ENCODE measurements at places on chromosomes 5 and 9.

- peak; percentile 88 for DNase-seq
Observed at GRCh38 chr9:35367451-35367850, 122.5 kb upstream of the RUSC2 start.

DNA sequence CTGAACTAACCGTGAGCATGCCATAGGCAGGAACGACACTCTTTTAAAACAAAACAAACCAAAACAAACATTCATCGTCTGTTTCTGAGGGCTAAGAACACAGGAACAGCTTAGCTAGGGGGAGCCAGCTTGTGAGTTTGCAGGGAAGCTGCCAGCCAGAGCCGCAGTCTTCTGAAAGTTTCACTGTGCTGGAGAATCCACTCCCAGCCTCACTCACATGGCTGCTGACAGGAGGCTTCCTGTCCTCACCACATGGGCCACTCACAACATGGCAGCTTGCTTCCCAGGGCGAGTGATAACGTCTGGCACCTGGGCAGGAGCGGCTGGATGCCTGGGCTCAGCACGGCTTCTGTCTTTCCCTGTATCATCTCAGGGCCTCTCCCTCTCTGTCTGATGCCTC, 275.2 kb downstream of the MSX2 start:
- no peak for DNase-seq

GRCh38 chr5:171315386-171315891, 6.4 kb downstream of the TLX3 start:
- DNase-seq = no peak

GRCh38 chr5:121503111-121503840, 348.4 kb upstream of the FTMT start:
- no peak for DNase-seq

- DNase-seq = no peak
Observed at GRCh38 chr5:78273436-78273835, 21.1 kb downstream of the AP3B1 start.

DNA sequence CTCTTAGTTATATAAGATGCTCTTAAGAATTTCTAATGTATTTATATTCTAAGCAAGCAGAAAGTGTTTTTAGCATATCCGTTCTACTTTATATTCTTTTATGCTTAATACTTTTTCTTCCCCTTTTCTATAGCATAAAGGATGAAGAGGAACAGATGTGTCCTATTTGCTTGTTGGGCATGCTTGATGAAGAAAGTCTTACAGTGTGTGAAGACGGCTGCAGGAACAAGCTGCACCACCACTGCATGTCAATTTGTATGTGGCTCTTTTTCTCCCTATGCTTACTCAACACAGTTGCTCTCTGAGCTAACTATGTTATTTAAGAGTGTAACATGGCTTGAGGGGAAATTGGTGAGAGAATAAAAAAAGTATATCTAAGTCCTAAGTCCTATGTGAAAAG, 37.6 kb upstream of the SETD9 start:
- DNase-seq = no peak

- no peak for DNase-seq
Observed at GRCh38 chr9:84301851-84302250, 38.7 kb downstream of the SLC28A3 start.

DNA sequence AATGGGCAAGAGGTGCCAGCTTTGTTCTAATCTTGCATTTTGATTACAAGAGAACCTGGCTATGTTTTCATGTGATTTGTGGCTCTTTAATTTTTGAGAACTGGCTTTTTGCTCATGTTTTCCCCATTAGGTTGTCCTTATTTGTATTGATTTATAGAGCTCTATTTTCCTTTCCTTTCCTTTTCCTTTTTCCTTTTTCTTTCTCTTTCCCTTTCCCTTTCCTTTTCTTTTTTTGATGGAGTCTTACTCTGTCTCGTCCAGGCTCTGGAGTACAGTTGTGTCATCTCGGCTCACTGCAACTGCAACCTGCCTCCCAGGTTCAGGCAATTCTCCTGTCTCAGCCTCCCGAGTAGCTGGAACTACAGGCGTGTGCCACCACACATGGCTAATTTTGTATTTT, 55.5 kb downstream of the GPBP1 start:
- no peak for DNase-seq

GRCh38 chr5:22910523-22910922, 57.4 kb upstream of the CDH12 start:
- DNase-seq = no peak

DNA sequence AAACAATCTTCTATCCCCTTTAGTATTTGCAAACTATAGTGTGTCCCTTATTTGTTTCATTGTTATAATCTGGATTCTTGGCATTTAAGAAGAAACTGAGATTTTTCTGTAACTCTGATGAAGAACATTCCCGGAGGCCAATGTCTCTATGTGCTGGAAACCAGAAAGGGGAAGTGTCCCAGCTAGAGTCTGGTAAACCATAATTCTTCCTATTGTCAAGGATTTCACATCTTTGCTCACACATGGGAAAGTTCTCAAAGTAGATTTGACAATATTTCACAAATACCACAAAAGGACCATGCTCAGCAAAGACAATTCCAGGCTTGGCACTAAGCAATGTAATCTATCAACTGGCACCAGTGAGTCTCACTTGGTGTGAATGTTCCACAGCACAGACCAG, 146.8 kb downstream of the MUSK start:
- DNase-seq = no peak

- no peak for DNase-seq
Observed at GRCh38 chr5:126852091-126852571, 75.2 kb downstream of the LMNB1 start.

DNA sequence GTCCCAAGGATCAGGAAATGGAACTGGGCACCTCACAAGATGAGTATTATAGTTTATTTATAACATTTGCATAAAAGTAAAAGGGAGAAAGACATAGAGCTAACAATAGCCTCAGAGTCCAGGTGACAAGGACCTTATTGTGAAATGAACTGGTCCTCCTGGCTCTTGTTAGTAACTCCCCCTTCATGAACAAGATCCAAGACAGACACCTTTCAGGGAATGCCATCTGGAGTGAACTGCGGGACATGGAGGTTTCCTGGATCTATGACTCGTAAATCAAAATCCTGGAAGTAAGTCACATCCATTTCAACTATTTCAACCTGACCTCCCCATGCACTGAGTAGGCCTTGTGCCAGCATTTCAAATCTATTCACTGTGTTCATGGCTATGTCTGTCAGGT, 129.5 kb upstream of the GAS1 start:
- no peak for DNase-seq

Data from fibroblast of skin of left biceps (primary cell).